ENCODE measurements at places on chromosomes 11 and 22.
A peak's percentile ranks its signal among the peaks of the same experiment; 100 is the strongest.

- no peak for DNase-seq
Observed at GRCh38 chr22:42873356-42873755, 16.3 kb upstream of the ARFGAP3 start.

- peak; percentile 27 for DNase-seq
Observed at GRCh38 chr11:126194121-126194543, 17.3 kb downstream of the RPUSD4 start.

DNA sequence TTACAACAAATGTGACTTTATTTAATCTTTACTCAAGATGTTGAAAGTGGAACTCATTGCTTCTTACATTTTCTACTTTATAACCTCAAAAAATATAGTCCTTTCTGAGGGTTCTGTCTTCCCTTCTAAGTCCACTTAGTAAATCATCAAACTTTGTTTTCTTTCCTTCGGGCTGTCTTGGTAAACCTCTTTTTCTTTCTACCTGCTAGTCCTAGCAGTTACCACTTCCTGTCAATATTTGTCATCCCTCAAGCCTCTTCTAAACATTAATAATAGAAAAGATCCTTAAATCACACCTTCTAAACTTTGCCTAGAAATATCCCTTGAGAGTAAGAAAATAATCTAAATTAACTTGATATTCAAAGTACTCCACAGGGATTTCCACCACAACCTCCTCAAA is 580.4 kb downstream of the CNTN5 start:
- no peak for DNase-seq

- no peak for DNase-seq
Observed at GRCh38 chr22:48765595-48765994, 1062.1 kb downstream of the BRD1 start.

DNA sequence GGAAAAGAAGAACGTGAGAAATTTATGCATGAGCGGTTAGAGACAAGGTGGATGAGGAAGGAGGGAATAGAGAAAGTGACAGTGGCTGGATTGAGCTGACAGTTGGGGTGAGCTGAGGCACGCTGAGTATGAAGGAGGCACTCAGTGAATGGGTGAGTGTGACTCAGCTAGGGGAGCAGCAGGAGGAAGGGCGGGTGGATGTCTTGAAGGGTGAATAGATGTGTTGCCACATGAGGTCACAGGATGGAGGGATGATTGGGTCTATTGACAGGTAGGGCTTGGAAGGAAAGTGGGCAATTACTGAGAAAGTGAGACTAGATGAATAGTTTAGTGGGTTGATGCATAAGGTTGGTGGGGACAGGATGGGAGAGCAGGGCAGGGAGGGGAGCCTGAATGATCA is 8.0 kb downstream of the IFITM10 start:
- DNase-seq = no peak

GRCh38 chr11:78645226-78646202 is 70.8 kb upstream of the NARS2 start:
- DNase-seq = peak; percentile 60

GRCh38 chr11:36411202-36411640 is 98.9 kb downstream of the TRAF6 start:
- no peak for DNase-seq

DNA sequence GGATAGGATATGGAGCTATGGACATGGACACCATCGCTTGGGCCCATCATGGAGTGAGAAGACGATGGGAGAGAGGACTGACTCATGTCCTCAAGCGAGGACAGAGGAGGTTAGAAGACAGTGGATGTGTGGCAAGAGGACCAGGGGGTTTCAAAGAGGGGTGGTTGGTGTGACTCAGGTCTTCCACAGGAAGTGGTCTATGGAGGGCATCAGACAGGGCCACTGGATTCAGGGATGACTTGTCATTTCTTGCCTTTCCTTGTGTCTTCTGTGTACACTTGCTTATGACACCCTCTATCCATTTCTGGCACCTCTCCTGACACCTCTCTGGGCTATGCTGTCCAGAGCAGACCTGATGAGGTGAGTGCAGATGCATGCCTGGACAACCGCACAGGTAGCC is 115.4 kb downstream of the OSBP2 start:
- DNase-seq = no peak

GRCh38 chr11:123065621-123066020 is 3.7 kb upstream of the HSPA8 start:
- DNase-seq = no peak
